ENCODE measurements at places on chromosomes 6 and 20.

GRCh38 chr6:12164508-12164770, 125.7 kb upstream of the EDN1 start:
- no peak for DNase-seq

GRCh38 chr6:137150072-137150471, 23.4 kb downstream of the IL22RA2 start:
- DNase-seq, result no peak

- no peak for DNase-seq
These were observed 112.3 kb downstream of the MAN1A1 start for GRCh38 chr6:119237177-119237715.

- DNase-seq, result no peak
These were observed 61.1 kb upstream of the SPDEF start for GRCh38 chr6:34617231-34617630.

- no peak for DNase-seq
These were observed 5.5 kb upstream of the CDSN start for GRCh38 chr6:31125586-31126363.

DNA sequence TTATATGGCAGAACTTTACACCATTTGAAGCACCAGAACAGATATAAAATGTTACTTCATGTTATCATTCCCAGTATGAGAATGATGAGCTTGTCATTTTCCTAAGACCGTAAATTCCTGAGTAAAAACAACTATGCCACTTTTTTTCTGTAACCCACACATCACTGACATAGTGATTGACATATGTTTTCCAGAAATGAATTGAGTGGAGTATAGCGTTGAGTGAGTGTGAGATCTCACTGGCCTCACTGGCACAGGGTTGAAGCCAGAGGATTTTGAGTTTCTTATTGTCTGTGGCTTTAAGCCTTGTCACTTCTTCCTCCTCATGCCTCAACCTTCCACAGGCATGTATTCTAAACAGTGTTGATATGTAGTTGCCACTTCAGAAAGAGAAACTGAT, 62.3 kb downstream of the PDE7B start:
- no peak for DNase-seq

GRCh38 chr6:149964308-149965193, 808 bp downstream of the ULBP1 start:
- DNase-seq, result no peak

GRCh38 chr6:139597771-139598755, 223.6 kb upstream of the CITED2 start:
- no peak for DNase-seq

DNA sequence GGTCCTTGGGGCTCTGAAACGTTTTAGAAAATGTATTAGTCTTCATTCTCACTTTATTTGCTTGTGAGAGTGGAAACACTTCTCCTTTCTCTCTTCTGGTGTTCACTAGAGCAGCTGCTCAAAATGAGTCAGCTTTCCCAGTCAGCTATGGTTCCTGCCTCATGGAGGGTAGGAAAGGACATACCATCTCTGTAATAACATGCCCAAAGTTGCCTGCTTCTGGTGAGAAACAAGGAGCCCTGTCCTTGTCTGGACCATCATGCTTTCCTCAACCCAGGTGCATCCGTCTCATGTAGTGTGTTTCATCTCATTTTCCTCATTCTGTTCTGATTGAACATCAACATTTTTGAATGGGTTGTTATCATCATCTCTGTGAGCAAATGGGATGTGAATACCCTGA, 17.1 kb upstream of the TINAG start:
- DNase-seq, result no peak

- DNase-seq, result no peak
These were observed 91.9 kb upstream of the SIRPA start for GRCh38 chr20:1803061-1803931.

- DNase-seq, result no peak
These were observed 89.5 kb downstream of the MAP3K7 start for GRCh38 chr6:90497411-90497810.
